ENCODE measurements at places on chromosomes 1 and 21.

- DNase-seq = peak; percentile 79
Observed at GRCh38 chr1:161738627-161739287, 10.8 kb upstream of the DUSP12 start.

DNA sequence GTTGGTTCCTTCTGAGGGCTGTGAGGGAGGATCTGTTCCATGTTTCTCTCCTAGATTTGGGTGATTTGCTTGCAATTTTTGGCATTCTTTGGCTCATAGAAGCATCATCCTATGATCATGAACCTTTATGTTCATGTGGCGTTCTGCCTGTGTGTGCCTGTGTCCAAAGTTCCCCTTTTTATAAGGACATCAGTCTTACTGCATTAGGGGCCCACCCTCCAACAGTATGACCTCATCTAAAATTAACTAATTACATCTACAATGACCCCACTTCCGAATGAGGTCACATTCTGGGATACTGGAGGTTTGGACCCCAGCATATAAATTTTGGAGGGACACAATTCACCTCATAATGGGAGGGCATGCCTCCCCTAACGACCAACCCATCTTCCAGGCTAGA is 12.8 kb upstream of the CAMK1G start:
- no peak for DNase-seq

- DNase-seq = no peak
Observed at GRCh38 chr1:150552911-150553289, 3.7 kb downstream of the ADAMTSL4 start.

DNA sequence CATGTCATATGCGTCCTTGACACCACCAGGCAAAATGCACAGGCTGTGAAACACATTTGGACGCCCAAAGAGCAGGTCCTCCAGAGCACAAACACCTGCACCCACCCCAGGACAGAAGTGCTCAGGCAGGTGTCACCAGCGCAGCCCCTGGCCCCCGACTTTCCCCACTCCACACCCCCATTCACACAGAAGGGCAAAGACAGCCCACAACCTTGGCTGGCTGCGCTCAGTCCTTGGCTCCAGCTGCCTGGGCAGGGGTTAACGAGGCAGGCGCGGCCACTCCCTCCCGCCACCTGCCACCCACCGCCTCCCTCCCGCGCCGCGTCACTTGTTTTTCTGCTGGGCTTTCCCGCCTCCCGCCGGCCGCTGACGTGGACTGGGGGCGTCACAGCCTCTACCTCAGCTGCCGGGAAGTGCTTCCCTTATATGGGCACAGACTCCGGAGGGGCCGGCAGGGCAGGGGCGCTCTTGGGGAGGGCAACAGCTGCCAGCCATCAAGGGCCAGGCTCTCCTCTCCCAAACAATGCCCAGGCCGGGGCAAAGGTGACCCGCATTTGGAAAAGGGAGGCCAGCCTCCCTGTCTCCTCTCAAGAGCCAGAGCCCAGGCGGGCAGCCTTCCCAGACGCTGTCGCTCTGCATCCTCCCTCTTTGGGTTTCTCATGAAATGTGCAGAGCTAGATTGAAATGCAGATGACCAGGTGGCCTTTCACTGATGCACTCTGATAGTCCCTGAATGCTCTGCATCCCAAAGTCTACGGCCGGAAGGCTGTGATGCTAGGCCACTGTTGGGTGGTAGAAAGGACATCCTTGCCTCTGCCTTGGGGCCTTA is 14.8 kb upstream of the BTG2 start:
- DNase-seq = peak; percentile 97

- DNase-seq = no peak
Observed at GRCh38 chr1:25460020-25460419, 29.3 kb downstream of the MACO1 start.

- DNase-seq = no peak
Observed at GRCh38 chr1:89499320-89499719, 25.3 kb upstream of the LRRC8B start.

- no peak for DNase-seq
Observed at GRCh38 chr1:21837476-21837875, 25.4 kb downstream of the LDLRAD2 start.

- no peak for DNase-seq
Observed at GRCh38 chr1:176512966-176513365, 50.0 kb downstream of the PAPPA2 start.

Measured in GM23338 (cell line).